Ecto neural progenitor cell (in vitro differentiated cells): ENCODE measurements at places on chromosomes 3 and 15.
A peak's percentile ranks its signal among the peaks of the same experiment; 100 is the strongest.

GRCh38 chr15:80618685-80619400 is 76.3 kb upstream of the ABHD17C start:
- DNase-seq, result no peak

- DNase-seq, result peak; percentile 89
Measured at GRCh38 chr15:24856397-24857390, 98.1 kb upstream of the SNRPN start.

DNA sequence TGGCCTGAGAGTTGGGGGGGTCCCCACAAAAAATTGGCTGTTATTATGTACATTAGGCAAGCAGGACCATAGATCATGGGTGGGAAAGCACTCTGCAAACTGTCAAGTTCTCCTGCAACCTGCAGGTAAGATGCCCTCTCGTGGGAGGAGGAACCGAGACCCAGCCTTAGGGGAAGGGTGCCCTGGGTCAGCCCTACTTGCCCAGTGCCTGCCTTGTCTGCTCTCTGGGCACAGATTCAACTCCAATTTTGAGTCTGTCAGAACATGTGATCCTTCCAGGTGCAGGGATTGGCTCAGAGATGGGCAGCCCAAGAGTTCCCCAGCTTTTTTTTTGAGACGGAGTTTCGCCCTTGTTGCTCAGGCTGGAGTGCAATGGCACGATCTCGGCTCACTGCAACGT is 99.2 kb downstream of the PLXNA1 start:
- DNase-seq, result no peak

DNA sequence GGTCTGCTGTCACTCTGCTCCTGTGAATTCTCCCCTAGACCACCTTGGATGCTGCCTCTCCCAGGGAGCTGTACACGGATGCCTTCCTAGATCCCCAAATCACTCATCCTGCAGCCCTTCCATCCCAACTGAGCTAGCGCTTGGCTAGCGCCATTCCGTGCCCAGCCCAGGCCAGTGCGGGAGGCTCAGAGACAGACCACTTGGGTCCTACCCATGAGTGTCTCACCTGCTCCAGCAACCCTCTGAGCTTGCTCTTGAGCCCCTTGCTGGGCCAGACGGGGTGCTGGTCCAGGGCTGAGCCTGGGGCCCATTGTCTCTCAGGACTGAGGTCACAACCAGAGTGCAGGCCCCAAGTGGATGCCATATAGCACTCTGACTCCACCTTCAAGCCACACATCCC is 17.7 kb downstream of the SH2D7 start:
- no peak for DNase-seq

GRCh38 chr3:48267782-48268181 is 26.9 kb downstream of the ZNF589 start:
- DNase-seq, result no peak

GRCh38 chr3:109098079-109098644 is 19.8 kb downstream of the MORC1 start:
- no peak for DNase-seq

- no peak for DNase-seq
Measured at GRCh38 chr3:66555214-66555844, 54.5 kb upstream of the LRIG1 start.

DNA sequence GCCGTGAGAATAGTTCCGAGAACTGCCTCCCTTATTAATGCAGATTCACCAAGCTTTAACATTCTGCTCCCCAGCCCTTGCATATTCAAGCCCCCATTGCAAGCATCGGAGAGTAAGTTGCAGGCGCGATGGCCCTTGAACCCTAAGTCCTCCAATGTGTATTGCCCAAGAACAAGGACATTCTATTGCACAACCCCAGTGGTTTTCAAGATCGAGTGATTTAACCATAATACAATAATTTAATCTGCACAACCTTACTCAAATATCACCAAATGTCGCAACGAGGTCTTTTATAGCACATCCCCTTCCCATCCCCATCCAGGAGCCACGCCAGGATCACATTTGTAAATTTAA is 21.7 kb upstream of the PLXND1 start:
- no peak for DNase-seq

- DNase-seq, result no peak
Measured at GRCh38 chr15:58261368-58261767, 123.2 kb downstream of the AQP9 start.

- no peak for DNase-seq
Measured at GRCh38 chr3:138916824-138917223, 30.1 kb downstream of the FOXL2 start.

GRCh38 chr3:20669184-20669583 is 483.2 kb upstream of the SGO1 start:
- DNase-seq, result no peak

DNA sequence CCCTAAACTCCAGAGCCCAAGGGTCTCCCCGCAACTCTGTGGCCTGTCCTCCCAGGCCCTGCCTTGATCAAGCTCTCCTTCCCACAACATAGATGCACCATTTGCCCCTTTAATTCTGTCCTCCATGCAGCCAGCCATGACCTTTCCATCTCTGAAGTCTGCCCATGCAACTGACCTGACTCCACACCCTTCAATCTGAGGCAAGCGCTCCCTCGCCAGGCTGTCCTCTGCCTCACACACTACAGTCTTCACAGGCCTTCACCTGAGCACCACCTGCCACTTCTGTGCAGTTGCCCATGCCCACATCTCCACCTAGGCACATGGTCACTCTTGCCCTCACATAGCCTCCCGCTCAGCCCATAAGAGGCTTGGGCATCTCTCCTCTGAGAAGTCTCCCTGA is 244.0 kb downstream of the OCA2 start:
- DNase-seq, result no peak

DNA sequence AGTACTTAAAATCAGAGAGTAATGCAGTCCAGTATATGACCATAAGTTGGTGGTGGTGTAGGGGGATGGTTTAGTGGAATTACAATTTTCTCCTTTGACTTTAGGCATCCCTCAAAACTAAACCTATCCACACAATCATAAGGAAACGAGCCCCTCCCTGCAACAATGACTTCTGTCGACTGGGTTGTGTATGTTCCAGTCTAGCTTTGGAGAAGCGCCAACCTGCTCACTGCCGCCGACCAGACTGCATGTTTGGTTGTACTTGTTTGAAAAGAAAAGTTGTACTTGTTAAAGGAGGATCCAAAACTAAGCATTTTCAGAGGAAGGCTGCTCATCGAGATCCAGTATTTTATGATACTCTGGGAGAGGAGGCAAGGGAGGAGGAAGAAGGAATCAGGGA is 52.8 kb downstream of the MGA start:
- DNase-seq, result no peak

GRCh38 chr3:99962703-99963102 is 145.0 kb downstream of the CMSS1 start:
- no peak for DNase-seq

DNA sequence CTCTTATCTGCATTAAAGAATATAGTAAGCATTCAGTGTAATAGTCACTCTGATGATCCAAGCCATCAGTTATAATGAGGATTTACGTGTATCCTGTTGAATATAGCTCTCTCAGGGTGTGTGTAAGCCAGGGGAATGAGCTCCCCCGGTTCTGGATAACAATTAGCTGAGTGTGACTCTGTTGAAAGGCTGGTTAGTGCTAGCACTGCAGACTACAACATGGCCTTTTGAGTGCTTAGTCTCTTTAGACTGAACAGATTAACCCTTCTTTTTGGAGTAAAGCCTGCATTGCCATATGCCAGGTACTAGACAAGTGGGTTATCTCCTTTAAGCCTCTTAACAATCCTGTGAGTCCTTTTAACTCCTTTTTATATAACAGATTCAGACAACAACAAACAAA is 119.5 kb downstream of the TMEM108 start:
- no peak for DNase-seq

DNA sequence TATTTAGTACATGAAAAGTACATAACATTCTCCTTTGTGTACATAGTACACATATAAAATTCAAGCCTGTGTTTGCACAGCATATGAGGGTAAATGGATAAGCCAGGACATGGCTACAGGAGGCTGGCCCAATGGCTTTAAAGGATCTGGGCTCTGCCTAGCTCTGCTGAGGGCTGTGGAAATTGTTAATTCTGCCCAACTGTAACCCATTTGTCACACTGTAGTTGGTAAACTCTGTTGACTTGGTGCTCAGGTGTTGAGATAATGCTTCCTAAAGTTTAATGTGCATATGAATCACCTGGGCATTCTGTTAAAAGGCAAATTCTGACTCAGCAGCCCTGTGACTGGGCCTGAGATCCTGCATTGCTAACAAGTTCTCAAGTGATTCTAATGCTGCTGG is 196.5 kb upstream of the ZPLD1 start:
- DNase-seq, result no peak

DNA sequence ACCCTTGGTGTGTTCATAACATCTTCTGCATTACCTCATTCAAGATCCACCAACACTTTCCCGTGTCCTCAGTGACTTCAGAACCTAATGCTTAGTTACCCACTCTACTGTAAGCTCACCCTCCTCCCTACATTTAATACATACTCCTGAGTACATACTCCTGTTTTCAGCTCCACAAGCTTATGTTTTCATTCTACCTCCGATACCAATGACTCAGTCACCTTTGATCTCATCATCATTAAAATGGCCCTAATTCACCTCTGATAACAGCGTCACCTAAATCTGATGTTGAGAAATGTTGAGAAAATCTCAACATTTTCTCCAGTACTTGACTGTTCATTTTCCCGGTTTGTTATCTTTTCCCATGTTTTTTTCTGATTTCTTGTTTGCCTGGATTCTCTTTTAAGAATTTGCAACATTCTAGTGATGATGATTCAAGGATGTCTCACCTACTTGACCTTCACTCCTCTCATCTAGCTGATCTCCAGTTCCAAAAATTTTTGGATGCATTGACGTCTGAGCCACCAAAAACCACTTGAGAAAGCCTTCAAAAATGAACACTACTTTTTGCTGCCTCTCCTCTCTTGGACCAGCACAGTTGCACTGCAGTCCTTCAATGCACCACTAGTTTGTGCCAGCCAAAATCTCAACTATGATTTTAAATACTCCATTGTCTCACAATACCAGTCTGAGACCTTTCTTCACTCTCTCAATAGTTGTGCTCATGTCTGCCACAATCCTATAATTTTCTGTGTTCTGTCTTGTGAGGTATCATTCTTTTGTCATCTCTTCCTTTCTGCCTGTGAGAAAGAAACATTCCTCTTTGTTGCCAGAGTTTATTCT is 220.7 kb upstream of the SEMA6D start:
- no peak for DNase-seq

- no peak for DNase-seq
Measured at GRCh38 chr3:191774485-191774884, 313.5 kb downstream of the PYDC2 start.

- DNase-seq, result no peak
Measured at GRCh38 chr15:29765234-29765841, 56.9 kb downstream of the TJP1 start.

DNA sequence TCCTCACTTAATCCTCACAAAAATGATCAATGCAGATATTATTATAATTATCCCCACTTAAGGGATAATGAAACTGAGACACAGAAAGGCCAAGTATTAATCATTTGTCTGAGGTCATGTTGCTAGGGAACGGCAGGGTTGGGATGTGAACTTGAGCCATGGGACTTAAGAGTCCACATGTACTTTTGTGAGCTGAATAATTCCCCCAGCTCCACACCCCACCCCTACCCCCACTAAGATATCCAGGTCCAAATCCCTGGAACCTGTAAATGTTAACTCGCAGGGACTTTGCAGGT is 290.5 kb upstream of the GADL1 start:
- DNase-seq, result no peak

- no peak for DNase-seq
Measured at GRCh38 chr3:160781863-160782262, 25.8 kb downstream of the PPM1L start.

DNA sequence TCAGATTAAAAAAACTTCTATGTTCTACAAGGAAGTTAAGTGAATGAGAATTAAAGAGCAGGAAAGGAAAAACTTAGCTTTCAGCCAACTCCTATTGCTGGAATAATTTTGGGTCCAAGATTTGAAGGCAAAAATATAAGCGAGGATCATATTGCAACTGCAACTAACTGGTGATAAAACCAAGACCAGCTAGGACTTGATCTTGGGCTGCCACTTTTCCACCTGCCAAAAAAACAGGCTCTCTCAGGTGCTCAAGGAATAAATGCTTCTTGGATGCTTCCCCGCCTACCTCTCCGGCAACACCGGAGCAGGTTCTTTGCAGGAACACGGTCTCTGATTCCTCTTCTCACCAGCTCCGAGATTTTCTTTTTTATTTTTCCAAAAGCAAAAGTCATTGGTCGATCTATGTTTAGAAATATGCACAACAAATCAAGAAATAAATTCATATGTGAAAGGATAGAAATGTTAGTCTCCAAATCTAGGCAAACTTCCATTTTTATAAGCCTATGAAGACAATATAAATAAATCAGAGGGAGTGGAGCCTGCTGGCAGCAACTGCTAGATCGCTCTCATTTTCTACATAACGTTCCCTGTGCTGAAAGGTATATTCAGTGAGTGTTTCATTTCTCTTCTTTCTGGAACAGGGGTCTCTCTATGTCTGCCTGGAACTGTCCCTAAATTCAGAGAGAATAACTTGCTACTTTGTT is 241.9 kb downstream of the NTRK3 start:
- DNase-seq, result no peak

DNA sequence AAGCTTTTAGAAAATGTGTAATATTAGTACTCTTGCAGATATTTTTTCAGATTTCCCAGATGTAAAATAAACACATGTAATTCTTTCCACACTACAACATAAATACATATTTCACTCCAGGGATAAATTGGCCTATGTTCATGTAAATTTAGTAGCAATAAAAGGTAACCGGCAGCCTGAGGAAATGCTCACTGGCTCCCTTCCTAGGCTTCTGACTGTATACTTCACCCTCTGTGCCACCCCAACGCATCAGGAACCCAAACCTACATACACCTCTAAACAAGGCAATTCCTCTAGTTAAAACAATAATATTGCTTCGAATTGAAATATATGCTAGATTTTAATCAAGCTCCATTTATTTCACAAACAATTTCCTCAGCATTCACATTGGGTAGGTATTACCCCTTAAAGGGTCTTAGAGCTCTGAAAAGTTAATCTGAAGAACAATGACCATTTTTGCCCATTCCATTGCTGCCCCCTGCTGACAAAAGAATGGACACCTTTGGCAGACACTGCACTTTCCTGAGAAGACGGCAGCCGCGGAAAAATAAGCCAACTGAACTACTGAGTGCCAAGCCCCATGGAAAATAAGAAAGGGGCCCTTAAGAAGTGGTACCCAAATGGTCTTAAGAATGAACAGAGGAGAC is 212.5 kb downstream of the OSBPL10 start:
- DNase-seq, result peak; percentile 55

- DNase-seq, result no peak
Measured at GRCh38 chr3:10845001-10845761, 29.2 kb downstream of the SLC6A11 start.

DNA sequence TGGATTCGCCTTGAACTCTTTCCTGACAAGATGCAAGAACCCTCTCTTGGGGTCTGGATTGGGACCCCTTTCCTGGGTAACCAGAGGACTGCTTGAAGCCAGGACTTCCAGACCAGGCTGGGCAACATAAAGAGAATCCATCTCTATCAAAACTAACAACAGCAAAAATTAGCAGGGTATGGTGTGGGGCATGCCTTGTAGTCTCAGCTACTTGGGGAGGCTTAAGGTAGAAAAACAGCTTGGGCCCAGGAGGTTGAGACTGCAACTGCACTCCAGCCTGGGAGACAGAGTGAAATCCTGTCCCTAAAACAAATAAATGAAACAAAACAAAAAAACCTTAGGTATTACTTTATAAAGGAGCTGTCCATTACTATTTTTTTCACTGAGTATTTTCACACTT is 93.1 kb upstream of the PLXND1 start:
- DNase-seq, result no peak
